ENCODE measurements at places on chromosomes 11 and 22. TPM values are rescaled to one million over a fixed set of nuclear protein-coding genes. Genes with fewer than 3 reads are reported as not detected.

DNA sequence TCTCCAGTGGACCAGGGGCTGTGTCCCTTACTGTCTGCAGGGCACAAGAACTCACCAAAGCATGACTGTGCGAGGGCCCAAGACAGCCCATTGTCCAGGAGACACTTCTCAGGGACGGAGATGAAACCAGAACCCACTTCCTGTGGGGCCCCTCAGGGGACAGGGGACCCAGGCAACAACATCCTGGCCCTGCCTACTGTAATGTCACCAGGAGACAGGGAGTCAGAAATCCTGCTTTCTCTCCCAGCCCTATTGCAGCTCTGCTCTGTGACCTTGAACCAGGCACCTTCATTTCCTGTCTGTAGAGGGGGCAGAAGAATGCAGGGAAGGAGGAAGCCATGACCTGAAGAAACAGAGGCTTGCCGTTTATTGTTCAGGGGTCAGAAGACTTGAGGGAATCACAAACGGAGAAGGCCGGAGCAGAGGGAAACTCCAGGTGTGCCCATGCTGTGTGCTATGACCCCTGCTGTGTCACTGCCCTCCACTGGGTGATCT, 98.0 kb downstream of the NAT10 start:
- no peak overlapping the region for H3K4me3 ChIP-seq
- peak overlapping the region; percentile 8 for H3K27ac ChIP-seq

GRCh38 chr22:31829505-31829904, 75.7 kb downstream of the DEPDC5 start:
- DNase-seq = peak; percentile 76
- peak overlapping the region; percentile 88 for H3K27ac ChIP-seq
- H3K27me3 ChIP-seq = no peaks in the 10 kb centered on the region
- peak overlapping the region; percentile 4 for H3K4me3 ChIP-seq
- H3K36me3 ChIP-seq = peaks cover 56% of the 10 kb centered on the region

- H3K4me1 ChIP-seq = no peaks in the 10 kb centered on the region
- H3K4me3 ChIP-seq = no peak overlapping the region
- no peak overlapping the region for H3K27ac ChIP-seq
- H3K27me3 ChIP-seq = no peaks in the 10 kb centered on the region
Measured at GRCh38 chr11:24932110-24933000, 435.5 kb downstream of the LUZP2 start.

DNA sequence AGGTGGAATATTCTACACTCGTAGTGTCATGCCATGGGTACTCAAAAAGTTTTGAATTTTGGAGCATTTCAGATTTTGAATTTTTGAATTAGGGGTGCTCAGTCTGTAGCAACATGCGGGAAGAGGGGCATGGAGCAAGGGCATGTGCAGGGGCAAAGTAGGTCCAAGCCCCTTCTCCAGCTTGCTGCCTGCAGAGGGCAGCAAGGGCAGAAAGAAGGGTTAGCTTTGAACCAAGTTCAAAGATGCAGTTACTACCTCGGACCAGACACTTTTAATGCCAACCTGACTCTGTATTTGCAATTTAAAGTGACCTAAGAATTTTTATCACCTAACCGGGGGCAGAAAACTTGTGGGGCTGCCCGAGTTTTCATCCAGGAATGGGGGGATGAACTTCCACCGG, 68.2 kb downstream of the CD82 start:
- no peak overlapping the region for H3K27ac ChIP-seq
- H3K27me3 ChIP-seq = peaks cover 16% of the 10 kb centered on the region
- DNase-seq = no peak
- no peak overlapping the region for H3K4me3 ChIP-seq

- H3K27me3 ChIP-seq = no peaks in the 10 kb centered on the region
- H3K4me1 ChIP-seq = peaks cover 33% of the 10 kb centered on the region
- H3K36me3 ChIP-seq = peaks cover 1% of the 10 kb centered on the region
- no peak for DNase-seq
- no peak overlapping the region for H3K4me3 ChIP-seq
- H3K27ac ChIP-seq = no peak overlapping the region
Measured at GRCh38 chr11:85698195-85698594, 12.2 kb upstream of the CCDC89 start.

GRCh38 chr11:83813296-83813695, 527.1 kb upstream of the CCDC90B start:
- H3K27ac ChIP-seq = no peak overlapping the region
- no peak overlapping the region for H3K4me3 ChIP-seq
- H3K27me3 ChIP-seq = peaks cover 10% of the 10 kb centered on the region
- DNase-seq = no peak
- H3K36me3 ChIP-seq = no peaks in the 10 kb centered on the region

- H3K4me1 ChIP-seq = no peaks in the 10 kb centered on the region
- H3K27me3 ChIP-seq = peaks cover 3% of the 10 kb centered on the region
- H3K27ac ChIP-seq = no peak overlapping the region
- no peaks in the 10 kb centered on the region for H3K36me3 ChIP-seq
- no peak for DNase-seq
Measured at GRCh38 chr11:113675565-113675964, 30.5 kb downstream of the TMPRSS5 start.

DNA sequence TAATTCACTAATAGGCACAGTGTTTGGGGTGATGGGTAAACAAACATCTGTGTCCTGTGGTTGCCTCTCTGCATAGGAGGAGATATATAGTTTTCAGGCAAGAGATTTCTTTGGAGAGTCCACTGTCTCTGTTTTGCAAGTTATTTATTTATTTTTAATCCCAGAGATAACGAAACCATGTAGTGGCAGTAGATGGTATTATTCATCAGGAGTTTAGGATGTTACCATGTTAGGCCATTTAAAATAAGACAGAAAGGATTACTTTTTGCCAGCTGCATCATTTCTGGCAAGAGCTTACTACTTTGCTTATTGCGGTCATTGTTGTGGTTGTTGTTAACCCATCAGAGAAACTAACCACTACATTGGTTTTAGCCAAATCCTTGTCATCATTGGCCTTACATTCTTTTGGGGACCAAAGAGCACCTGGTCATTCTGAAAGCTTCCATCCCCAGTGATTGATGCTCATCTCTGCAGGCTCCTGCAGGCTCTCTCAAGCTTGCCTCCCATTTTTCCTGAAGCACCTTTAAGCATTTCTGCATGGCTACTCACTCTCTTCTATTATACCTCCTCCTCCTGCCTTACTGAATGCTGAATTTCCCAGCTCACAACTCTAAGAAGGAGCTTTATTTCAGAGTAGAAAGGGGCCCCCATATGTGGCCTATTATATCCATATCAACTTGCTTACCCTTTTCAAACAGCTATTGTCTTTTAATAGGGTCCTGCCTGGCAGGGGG, 84.4 kb downstream of the CSTPP1 start:
- H3K36me3 ChIP-seq = no peaks in the 10 kb centered on the region
- no peaks in the 10 kb centered on the region for H3K4me1 ChIP-seq
- H3K4me3 ChIP-seq = no peak overlapping the region
- no peak for DNase-seq
- no peaks in the 10 kb centered on the region for H3K27me3 ChIP-seq

- no peak for DNase-seq
- H3K27ac ChIP-seq = no peak overlapping the region
- no peaks in the 10 kb centered on the region for H3K4me1 ChIP-seq
- no peak overlapping the region for H3K4me3 ChIP-seq
- no peaks in the 10 kb centered on the region for H3K27me3 ChIP-seq
Measured at GRCh38 chr11:103662880-103663279, 373.6 kb upstream of the DDI1 start.

The VWA5A gene
- 8.8 TPM for total RNA-seq

The SPON1 gene
- 0.41 TPM for total RNA-seq

The APOBEC3F gene
- total RNA-seq = 19.0 TPM

The TMPRSS5 gene
- total RNA-seq = 0.46 TPM

The CCDC89 gene
- total RNA-seq = not detected

The PLXNB2 gene
- total RNA-seq = 5.5 TPM
